ENCODE measurements at places on chromosomes 6 and 20.
A peak's percentile ranks its signal among the peaks of the same experiment; 100 is the strongest.

DNA sequence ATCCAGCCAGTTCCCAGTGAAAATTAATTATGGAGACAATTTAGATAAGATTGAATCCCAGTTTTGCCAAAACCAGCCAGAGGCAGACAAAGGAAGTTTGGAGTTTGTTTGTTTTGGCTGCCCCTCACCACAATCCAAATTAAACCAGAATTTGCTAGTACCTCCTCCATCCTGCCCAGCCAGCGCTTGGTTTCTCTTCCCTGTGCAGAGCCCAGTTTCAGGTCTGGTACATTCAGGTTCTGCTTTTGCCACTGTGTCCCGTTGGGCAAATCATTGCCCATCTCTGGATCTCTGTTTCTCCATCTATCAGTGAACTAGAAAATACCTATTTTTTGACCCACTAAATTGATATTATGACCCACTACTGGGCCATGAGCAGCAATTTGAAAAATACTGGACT, 26.4 kb downstream of the FOXP4 start:
- no peak for DNase-seq

GRCh38 chr6:29976588-29977424, 34.5 kb downstream of the HLA-A start:
- DNase-seq, result peak; percentile 87

- DNase-seq, result no peak
Observed at GRCh38 chr6:76043690-76044089, 28.8 kb downstream of the IMPG1 start.

- DNase-seq, result no peak
Observed at GRCh38 chr6:115839583-115840181, 221.0 kb downstream of the FRK start.

DNA sequence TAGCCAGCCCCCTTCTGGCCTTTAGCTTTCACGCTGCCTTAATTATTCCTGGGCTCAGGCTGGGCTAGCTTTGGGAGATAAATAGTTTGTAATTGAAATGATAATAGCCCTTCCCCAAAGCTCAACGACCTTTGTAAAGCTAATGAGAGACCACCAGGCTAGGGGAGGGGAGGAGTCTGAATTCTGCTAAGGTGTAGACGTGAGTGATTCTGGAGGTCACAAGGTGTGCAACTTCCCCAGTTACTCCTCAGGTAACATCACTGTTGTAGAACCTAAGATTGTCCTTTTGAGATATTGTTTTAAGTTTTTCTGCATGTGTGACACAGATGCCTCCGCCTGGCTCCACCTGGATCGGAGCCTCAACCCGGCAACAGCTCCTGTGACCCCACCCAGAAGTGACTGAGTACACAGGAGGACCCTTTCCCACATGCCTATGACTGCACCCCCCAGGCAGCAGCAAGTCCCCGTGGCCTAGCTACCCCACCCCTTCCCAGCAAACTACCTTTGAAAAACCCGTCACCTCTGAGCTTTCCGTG, 5.8 kb upstream of the GPR31 start:
- no peak for DNase-seq

DNA sequence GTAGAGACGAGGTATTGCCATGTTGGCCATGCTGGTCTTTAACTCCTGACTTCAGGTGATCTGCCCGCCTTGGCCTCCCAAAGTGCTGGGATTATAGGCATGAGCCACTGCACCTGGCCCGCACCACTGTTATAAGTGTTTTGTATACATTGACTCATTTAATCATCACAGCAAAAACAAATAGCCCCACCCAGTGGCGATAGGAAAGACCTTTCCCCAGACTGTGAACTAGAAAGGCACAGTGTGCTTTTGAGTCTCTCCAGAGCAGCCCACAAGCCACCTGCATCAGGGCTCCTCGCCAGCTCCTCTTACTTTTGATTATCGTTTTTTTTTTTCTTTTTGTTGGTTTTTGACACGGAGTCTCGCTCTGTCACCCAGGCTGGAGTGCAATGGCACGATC, 27.9 kb upstream of the ZFP64 start:
- DNase-seq, result no peak

DNA sequence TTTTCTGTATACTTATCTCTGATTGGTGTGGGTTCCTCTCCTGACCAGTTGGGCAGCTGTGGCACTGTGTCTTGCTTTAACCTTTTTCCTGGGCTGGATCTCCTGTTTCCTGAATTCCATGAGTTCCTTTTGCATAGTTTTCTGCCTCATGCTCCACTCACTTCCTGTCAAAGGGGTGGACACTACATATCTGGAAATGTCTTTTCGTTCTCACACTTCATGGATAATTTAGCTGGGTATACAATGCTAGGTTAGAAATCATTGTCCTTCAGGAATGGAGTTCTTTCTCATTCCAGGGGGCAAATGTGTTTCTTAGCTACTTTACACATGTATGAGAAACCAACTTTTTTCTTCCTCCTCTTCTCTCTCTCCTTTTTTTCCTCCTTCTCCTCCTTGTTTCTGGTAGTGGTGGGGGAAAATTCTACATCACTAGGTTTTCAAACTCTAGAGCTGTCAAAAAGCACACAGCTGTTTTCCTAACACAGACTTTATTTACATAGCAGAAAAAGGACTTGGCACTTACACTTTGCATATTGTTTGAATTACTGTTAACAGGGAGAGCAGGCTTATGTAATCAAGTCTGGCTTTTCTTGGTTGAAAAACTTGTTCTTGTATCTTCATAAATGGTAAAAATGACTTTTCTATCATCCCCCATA, 9.0 kb upstream of the DDX27 start:
- DNase-seq, result no peak

GRCh38 chr20:31864521-31865400, 5.6 kb downstream of the DUSP15 start:
- DNase-seq, result no peak

DNA sequence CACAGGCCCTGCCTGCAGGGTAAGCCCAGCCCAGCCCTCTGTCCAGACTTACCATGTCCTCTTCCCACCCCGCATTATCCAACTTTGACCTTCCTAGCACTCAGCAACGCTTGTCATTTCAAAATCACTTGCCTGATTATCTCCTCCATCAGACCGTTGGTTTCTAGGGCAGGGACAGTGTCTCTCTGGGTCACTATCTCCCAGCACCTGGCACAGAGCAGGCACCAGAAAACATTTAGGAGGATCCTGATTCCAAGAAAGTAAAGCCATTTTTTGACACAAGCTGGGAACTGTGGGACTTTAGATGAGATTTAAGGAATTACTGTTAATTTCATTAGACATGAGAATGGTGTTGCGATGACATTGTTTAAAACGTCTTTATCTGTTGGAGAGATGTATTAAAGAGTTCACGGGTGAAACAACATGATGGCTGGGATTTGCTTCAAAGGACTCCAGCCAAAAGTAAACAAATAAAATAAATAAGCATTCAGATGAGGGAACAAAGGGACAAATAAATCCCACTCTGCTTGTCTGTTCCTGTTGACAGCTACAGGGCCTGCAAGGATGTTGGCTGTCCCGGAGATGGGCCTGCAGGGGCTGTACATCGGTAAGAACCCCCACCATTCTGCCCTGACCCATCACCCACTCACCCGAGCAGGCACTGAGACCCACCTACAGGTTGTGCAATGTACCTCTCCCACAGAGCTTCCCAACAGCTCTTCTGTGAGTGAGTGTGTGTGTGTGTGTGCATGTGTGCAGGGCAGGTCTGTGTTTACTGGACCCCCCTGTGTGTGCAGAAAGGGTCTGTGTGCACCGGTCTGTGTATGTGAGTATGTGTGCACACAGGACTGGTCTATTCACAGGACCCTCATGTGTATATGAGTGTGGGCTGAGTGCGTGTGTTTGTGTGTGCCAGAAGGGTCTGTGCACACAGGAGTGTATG, 5.9 kb downstream of the HSPA12B start:
- no peak for DNase-seq

- no peak for DNase-seq
Observed at GRCh38 chr6:26345832-26346231, 19.2 kb upstream of the BTN3A2 start.

GRCh38 chr6:128508588-128509296, 11.7 kb downstream of the PTPRK start:
- no peak for DNase-seq

DNA sequence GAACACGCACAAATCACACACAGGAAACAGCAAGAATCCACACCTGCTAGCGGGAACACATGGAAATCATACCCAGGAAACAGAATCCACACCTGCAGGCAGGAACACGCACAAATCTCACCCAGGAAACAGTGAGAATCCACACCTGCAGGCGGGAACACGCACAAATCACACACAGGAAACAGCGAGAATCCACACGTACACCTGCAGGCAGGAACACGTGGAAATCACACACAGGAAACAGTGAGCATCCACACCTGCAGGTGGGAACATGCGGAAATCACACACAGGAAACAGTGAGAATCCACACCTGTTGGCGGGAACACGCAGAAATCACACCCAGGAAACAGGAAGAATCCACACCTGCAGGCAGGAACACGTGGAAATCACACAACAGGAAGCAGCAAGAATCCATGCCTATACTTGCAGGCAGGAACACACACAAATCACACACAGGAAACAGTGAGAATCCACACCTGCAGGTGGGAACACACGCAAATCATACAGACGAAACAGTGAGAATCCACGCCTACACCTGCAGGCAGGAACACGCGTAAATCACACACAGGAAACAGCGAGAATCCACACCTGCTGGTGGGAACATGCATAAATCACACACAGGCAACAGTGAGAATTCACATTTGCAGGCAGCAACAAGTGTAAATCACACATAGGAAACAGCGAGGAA, 108.6 kb downstream of the DLL1 start:
- DNase-seq, result no peak

- peak; percentile 54 for DNase-seq
Observed at GRCh38 chr20:61608275-61609085, 356.4 kb downstream of the CDH4 start.

GRCh38 chr6:18352842-18353241, 34.3 kb upstream of the RNF144B start:
- no peak for DNase-seq

- DNase-seq, result no peak
Observed at GRCh38 chr6:160934157-160934556, 57.4 kb upstream of the MAP3K4 start.

DNA sequence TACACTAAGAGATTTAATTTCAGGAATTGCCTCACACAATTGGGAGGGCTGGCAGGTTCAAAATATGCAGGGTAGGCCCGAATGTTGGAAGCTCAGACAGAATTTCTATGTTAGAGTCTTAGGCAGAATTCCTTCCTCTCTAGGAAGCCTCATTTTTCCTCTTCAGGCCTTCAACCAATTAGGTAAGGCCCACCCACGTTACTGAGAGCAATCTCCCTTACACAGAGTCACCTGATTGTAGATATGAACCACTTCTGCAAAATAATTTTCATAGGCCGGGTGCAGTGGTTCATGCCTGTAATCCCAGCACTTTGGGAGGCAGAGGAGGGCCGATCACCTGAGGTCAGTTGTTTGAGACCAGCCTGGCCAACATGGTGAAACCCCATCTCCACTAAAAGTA, 50.2 kb upstream of the HIVEP1 start:
- DNase-seq, result no peak

GRCh38 chr6:82616386-82617028, 252.9 kb downstream of the TPBG start:
- DNase-seq, result no peak

GRCh38 chr20:63652192-63652980, 838 bp downstream of the STMN3 start:
- DNase-seq, result peak; percentile 46

GRCh38 chr6:29227235-29227634, 56.5 kb downstream of the OR2J2 start:
- DNase-seq, result no peak

DNA sequence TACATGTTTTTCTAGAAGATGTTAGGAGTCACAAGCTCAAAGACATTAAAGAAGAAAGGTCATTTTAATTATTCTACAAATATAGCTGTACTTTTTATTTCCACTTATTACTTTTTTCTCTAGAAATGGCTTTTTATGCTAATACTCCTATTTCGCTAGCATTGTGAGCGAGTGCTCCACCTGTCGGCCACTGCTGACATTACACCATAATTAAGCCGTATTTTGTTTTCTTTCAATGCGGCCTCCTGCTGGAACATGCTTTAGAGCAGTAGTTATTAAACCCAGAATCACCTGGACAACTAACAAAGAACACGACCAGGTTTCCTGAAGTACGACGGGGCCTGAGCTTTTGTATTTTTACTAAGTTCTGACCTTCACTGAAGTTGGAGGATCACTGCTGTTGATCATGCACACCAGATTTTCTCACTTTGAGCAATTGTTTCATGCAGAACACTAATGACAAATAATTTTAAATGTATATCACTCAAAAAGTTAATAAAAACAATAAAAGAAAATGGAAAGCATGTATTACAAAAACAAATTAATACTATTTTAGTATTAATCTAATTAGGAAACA, 74.1 kb upstream of the PAK5 start:
- peak; percentile 61 for DNase-seq

GRCh38 chr20:54040531-54040930, 29.9 kb downstream of the BCAS1 start:
- no peak for DNase-seq

- DNase-seq, result no peak
Observed at GRCh38 chr6:3912361-3913076, 63.3 kb downstream of the FAM50B start.

DNA sequence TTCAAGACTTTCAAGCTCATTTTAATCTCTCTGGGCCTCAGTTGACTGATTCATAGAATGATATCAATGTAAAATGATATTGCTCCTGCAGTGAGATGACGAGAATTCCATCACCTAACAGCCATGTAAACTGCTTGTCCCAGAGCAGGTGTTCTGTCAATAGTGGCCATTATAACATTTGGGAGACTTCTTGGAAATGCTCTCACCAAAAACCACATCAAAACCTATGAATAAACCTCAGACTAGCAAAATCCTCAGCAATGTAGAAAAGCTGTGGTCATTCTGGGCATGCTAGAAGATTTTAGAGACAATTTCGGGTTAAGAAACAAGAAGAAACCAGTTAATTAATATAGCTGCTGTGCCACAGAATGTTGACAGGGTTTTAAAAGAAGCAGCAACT, 225.4 kb downstream of the FRK start:
- DNase-seq, result no peak

- no peak for DNase-seq
Observed at GRCh38 chr6:5537967-5538366, 276.7 kb downstream of the FARS2 start.

DNA sequence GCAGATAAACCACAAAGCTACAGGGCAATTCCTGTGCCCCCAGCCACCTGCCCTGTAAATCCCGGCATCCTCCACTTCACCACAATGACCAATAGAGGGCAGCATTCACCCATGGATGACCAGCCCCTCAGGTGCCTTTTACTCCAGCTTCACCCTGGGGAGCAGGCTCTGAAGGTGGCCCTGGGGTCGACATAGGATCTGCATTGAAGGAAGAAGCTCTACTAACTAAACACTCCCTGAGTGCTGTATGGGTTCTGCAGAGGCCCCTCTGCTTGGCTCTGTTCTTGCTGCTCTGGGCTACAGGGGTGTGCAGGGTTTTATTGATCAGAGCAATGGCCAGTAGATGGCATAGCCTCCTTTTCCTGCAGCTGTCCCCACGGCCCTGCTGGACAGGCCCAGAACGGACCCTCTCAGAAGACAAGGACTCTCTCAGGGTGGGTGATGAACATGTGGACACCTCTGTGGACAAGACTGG, 20.3 kb downstream of the CST4 start:
- DNase-seq, result peak; percentile 65

Data from RPMI8226 (cell line).